ENCODE measurements at places on chromosomes 7 and 10.

GRCh38 chr10:108696792-108697477, 1226.4 kb downstream of the XPNPEP1 start:
- DNase-seq: no peak

GRCh38 chr7:117775801-117776200, 97.4 kb downstream of the CTTNBP2 start:
- DNase-seq: no peak

DNA sequence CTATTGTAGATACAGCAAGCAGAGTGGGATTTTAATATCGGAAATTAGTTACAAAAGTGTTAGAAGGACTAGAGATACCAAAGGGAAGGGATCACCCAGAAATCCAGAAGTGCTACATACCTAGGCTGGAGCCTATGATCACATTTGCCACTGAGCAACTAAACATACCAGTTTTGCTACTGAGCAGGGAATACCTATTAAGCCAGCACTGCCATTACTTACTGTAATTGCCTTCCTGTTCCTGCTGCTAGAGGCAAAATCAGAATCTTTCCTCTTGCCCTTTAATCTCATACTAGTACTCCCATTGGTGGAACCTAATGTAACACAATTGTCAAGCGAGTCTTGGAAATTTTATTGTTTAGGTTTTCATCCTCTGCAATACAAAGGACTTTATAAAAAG, 121.7 kb downstream of the ATRNL1 start:
- no peak for DNase-seq

- DNase-seq: no peak
Measured at GRCh38 chr7:158252837-158253669, 334.6 kb downstream of the PTPRN2 start.

GRCh38 chr7:79506481-79506880, 53.0 kb upstream of the MAGI2 start:
- DNase-seq: no peak

DNA sequence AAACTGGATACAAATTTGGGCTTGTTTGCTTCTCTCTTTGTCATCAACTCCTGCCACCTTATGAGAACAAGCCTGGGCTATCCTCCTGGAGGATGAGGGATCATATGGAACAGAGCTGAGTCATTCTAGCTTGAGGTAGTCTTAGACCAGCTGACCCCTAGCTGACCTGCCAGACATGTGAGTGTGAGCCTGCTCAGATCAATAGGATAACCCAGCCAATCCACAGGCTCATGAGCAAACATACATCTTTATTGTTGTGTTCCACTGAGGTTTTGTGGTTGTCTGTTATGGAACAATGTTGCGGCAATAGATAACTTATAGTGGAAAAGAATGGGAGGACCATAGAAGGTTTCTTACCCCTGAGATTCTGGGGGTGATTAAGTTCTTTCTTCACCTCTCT, 54.5 kb upstream of the FAM180A start:
- DNase-seq: no peak

DNA sequence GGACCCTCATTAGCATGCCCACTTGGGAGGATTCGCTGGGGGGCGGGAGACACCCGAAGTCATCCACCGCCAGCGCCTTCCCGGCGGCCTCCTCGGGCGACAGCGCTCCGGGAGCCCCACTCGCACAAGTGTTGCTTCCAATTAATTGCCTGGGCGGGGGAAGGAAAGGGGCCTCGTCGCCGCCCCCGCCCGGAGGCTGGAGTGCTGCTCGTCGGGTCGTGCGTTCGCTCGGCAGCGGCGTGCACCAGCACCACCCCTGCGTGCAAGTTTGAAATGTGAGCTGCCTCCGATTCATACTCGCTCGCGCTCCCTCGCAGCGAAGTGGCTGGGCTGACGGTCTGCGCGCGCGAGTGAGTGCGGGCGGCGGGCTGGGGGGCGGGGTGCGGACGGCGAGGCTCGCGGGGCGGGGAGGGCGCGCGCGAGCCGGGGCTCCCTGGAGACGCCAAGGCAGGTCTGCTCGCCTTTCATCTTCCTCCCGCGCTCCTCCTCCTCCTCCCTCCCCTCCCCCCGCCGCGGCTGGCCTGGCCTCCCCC, 104.6 kb upstream of the PPIF start:
- DNase-seq: no peak

DNA sequence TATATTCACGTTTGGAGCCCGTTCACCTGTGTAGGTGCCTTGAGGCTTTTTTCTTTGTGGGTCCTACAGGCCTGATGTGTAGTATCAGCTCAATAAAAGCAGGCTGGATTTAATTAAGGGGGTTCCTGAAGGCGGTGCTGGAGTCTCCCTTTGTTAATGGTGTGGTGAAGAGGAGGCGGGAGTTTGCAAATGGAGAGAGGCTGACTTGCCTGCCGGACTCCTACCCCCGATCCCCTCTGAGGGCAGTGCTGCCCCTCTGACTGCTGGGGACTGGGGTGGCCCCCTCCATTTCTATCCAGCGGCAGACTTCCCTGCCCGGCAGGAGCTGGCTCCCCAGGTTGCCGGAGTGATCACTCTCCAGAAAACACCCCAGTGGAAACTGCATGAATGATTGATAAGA, 45.1 kb downstream of the ZMIZ1 start:
- no peak for DNase-seq

DNA sequence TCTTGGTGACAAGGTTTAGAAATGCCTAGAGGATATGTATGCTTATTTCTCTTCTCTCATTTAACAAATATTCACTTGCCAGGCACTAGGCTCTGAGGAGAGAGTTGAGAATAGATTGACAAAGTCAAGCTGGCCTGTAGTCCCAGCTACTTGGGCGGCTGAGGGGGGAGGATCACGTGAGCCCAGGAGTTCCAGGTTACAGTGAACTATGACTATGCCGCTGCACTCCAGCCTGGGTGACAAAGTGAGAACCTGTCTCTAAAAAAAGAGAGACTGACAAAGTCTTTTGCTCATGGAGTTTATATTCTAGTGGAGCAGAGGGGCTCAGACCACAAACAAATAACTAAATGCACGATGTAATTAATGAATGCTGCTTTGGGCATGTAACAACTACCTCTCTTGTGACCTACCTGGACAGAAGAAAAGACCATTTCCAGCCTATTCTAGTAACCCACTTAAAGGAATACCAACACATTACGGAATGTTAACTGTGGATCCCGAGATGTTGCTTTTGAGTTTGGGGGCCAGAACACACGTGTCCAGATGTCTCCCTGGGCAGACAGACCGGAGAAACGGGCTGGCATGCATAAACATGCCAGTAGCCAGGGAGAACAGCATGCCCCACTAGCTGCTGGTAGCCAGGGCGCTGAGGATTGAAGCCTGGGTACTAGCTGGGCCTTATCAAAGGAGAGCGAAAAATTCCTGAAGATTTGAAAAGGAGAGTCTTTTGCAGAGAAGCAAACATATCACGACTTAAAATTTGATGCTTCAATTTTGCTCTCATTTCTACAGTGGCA, 2.6 kb upstream of the BMPR1A start:
- DNase-seq: no peak

DNA sequence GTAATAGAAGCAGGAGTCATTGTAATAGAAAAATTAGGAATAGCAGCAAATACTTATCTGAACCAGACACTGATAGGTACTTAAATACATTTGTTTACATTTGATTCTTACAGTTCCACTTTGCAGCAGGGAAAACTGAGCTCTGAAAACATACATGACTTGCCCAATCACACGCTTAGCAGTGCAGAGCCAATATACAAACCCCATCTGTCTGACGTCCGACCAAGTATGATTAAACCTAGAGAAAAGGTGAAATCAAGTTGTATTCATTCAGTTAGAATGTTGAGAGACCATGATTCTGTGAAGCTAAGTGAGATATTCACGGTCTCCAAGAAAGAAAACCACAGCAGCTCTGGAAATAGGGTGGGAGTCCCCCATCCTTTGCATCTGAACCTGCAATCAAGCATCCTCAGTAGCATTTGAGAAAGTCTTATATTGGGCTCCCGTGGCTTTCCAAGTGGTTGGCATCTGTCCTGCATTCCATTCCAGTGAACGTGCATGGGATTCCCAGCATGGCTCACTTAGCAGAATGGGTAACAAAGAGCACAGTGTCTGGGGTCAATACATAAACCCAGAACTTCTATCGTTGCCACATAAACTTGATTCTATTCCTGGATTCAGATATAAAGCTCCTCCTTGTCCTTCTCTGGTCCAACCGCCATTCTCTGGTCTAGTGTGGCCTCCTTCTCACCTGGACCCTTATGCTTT, 148.7 kb upstream of the RSU1 start:
- no peak for DNase-seq

GRCh38 chr7:3083350-3083749, 39.7 kb upstream of the CARD11 start:
- no peak for DNase-seq

- DNase-seq: no peak
Measured at GRCh38 chr7:31492086-31492485, 21.8 kb upstream of the ITPRID1 start.

GRCh38 chr10:26737730-26738129, 40.2 kb downstream of the PDSS1 start:
- no peak for DNase-seq

DNA sequence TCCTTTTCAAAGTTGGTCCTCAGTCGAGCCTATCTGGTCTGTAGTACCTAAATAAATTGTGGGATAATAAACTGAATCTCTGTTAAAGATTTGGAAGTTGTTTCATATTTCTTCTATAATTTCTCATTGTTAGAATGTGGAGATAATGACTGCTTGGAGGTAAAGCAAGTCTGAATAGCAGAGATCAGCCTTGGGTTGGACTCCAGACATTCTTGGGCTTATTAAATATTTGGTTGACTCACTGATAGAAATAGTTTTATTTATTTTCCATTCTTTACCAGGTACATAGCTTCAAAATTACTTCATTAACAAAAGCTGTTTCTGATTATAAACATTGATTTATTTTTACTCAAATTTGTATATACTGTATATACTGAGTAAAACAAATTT, 34.3 kb downstream of the TPST1 start:
- DNase-seq: no peak

- no peak for DNase-seq
Measured at GRCh38 chr10:79494871-79495705, 17.2 kb upstream of the EIF5AL1 start.

DNA sequence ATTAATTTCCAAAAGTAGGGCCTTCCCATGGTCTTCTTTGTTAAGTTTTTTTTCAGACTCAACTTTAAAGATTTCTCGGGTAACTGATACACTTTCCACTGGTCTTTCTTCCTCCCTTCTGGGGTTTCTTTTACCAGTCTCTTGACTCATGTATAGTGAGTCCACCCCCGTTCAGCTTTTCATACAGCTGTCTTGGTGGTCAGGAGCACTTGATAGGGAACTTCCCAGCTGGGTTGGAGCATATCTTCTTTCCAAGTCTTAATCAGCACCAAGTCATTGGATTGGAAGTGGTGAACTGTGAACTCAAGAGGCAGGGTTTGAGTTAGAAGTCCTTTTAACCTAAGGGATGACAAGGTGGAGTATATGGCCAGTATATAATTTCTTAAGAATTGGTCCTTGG, 29.2 kb upstream of the ELOVL3 start:
- no peak for DNase-seq

DNA sequence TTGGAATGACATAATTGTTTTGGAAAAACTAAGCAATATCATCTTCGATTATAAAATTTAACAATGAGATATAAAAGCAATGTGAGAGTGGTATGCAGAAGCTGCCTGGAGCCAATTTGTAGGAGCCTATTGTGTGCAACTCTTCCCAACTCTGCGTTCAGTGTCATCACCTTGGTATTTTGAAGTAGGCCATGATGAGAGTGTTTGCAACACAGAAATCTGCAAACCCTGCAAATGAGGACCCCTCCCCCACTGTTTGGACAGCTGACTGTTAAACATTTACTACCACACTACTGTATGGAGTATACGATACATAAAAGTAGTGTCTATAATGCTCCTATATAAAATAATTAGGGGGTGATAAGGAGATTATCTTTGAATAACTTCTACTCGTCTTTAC, 531.3 kb downstream of the ATRNL1 start:
- DNase-seq: no peak

DNA sequence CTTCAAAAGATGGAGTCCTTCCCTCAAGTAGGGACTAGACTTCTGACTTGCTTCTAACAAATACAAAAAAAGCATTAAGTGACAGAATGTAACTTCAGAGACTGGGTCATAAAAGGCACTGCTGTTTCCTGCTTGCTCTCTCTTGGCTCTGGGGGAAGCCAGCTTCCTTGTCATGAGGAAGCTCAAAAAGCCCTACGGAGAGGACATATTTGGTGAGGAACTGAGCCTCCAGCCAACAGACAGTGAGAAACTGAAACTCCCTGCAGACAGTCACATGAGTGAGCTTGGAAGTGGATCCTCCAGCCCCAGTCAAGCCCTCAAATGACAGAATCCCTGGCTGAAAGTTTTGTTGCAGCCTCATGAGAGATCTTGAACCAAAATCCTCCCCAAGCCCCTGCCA, 26.3 kb upstream of the SLC35G1 start:
- DNase-seq: no peak

- DNase-seq: no peak
Measured at GRCh38 chr10:44968500-44969400, 9.1 kb downstream of the RASSF4 start.

- no peak for DNase-seq
Measured at GRCh38 chr7:16367115-16367514, 54.2 kb downstream of the CRPPA start.

- no peak for DNase-seq
Measured at GRCh38 chr10:76051007-76051936, 619.8 kb downstream of the LRMDA start.

- DNase-seq: no peak
Measured at GRCh38 chr10:96082153-96082552, 38.8 kb downstream of the CCNJ start.

- no peak for DNase-seq
Measured at GRCh38 chr10:69349542-69349888, 67.2 kb downstream of the TACR2 start.

DNA sequence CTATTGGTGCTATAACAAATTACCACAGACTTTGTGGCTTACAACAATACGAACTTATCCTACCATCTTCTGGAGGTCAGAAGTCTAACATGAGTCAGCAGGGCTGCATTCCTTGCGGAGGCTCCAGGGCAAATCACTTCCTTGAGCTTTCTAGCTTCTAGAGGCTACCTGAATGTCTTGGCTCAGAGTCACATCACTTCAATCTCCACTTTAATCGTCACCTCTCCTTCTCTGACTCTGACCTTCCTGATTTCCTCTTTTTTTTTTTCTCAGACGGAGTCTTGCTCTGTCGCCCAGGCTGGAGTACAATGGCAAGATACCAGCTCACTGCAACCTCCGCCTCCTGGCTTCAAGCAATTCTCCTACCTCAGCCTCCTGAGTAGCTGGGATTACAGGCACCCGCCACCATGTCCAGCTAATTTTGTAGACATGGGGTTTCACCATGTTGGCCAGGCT, 44.6 kb upstream of the ANAPC16 start:
- no peak for DNase-seq

DNA sequence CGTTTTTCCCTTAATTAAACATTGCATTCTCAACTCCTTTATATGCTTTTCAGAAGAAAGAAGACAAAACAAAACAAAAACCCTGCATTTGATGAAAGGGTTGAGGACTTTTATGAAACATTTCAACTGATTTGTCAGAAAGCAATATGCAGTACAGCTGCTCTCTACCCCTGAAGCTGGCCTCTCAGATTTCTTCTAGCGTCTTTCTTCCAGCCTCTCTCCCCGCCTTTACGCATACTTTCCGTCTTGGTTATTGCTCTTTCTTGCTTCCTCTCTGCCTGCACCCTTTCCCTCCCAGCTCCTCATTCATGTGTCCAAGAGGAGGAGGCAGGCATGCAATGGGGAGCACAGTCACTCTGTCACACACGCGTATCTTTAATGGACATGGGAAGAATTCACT, 91.0 kb upstream of the COL1A2 start:
- DNase-seq: no peak

- no peak for DNase-seq
Measured at GRCh38 chr7:115363916-115364315, 442.0 kb downstream of the MDFIC start.

All from stimulated activated CD8-positive, alpha-beta memory T cell treated with anti-CD3 and anti-CD28 coated beads, Interleukin-4, amount 100 ng/mL, for 4 hours (primary cell).